ENCODE measurements at places on chromosomes 5 and 9.

DNA sequence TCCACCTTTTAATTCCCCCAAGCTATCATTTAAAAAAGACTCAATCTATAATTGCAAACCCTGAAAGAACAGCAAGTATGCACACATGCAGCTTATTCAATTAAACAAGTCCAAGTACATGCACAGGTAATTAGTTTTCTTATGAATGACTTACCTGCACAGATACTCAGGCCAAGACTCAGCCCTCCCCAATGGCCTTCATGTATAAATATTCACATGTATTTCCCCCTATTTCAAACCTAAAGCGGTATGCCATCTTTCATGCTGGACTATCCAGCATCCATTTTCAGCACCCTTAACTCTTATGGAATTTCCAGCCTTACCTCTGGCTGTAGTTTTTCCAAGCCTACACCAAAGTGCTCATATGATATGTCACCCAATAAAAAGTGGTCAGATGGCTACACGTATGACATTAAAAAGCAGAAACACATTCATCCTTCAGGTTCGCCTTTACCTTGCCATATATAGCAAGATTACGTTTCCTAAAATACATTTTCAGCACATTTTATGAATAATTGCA is 205.5 kb downstream of the MEF2C start:
- no peak for DNase-seq

GRCh38 chr9:113594484-113595299 is 131.2 kb downstream of the RGS3 start:
- no peak for DNase-seq

- DNase-seq = peak; percentile 23
These were observed 9.8 kb downstream of the TMEM245 start for GRCh38 chr9:109109967-109110328.

DNA sequence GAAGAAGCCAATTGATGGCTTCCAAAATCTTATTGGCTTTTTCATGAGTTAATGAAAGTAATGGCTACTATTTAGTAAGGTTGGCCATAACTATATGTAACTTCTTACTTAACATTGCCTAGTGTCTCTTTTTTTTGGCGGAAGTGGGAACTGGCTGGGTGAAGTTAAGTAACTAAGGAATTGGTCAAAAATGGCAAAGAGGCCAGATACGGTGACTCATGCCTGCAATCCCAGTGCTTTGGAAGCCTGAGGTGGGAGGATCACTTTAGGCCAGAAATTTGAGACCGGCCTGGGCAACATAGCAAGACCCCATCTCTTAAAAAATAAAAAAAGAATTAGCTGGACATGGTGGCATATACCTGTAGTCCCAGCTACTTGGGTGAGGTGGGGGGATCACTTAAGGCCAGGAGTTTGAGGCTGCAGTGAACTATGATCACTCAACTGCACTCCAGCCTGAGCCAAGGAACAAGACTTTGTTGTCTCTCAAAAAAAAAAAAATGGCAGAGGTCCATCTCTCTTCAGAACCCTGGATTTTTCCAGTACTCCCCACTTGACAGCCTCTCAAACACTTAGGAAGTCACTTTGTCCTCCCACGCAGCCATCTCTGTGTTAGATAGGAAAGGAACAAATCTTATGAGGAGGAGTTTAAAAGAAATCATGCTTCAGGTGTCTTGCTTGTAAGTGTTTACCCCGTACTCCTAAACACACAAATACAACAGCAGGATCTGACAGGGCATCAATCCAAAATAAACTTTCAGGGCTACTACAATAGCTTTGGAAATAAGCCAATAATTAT is 75.7 kb downstream of the TEK start:
- DNase-seq = peak; percentile 8

Measured in kidney glomerular epithelial cell (primary cell).